ENCODE measurements at places on chromosomes 13 and 19.

GRCh38 chr13:31435536-31435935 is 235.8 kb downstream of the B3GLCT start:
- DNase-seq = no peak

- DNase-seq = no peak
These were observed 624.4 kb upstream of the ARGLU1 start for GRCh38 chr13:107192289-107192688.

- no peak for DNase-seq
These were observed 17.1 kb downstream of the C19orf47 start for GRCh38 chr19:40331052-40331451.

GRCh38 chr19:21608571-21608970 is 103.2 kb downstream of the ZNF429 start:
- DNase-seq = no peak

DNA sequence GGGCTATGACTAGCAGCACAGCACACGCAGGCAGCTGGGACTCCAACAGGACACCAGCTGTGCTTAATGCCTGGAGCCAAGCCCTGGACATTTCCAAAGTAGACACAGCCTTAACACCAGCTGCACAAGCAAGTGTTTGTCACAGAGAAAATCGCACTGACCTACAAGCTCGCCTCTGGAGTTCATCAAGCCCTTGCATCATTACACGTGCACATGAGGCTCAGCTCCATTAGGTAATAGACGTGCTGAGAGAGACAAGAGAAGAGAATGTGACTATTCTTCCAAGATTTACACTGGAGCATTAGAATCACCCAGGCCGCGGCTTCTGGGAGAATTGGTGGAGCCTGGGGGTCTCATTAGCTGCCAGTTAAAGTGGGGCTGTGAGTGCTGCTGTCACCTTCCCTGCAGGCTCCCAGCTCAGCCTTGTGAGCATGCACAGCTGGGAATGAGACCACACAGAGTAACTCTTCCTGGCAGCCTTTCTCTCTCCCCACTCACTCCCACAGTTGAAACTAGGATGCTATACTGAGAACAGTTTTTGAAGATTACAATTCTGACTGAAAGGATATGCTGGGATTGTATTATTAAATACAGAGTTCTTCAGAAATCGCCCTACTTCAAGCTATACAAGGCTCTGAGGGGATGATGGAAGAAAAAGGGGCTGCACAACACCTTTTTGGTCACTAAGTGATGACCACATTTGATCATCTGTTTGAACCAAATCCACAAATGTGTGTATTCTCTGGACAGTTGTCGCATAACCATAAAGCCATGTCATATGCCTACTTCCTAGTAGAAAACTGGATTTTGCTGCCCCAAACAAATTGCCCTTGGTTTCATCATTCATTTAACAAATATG is 10.5 kb downstream of the STOML3 start:
- DNase-seq = no peak

Data from left renal pelvis (tissue), 4 donors.